ENCODE measurements at places on chromosomes 2 and 18. TPM values are rescaled to one million over a fixed set of nuclear protein-coding genes. Genes with fewer than 3 reads are reported as not detected.

The KIF1A gene
- total RNA-seq: 33.1 TPM

DNA sequence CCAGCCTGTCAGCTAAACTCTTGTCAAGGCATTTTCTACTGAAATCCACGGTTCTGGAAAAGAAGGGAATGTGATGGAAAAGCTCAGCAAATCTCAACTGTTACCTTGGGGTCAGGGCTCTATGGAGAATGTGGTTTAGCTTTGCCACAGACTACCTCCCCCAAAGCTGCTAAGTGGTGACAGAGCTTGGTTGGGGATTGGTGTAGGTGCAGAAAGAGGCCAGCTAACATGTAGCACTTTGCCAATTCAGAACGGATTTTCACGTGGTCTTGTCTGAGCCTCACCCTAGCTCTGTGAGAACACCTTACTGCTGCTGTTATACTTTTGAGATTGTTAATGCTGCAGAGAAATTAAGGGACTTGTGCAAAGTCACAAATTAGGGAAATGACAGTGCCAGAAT, 331.1 kb downstream of the RND3 start:
- no peaks in the 10 kb centered on the region for H3K27me3 ChIP-seq
- no peak overlapping the region for H3K27ac ChIP-seq
- H3K4me1 ChIP-seq: no peaks in the 10 kb centered on the region
- H3K36me3 ChIP-seq: no peaks in the 10 kb centered on the region

DNA sequence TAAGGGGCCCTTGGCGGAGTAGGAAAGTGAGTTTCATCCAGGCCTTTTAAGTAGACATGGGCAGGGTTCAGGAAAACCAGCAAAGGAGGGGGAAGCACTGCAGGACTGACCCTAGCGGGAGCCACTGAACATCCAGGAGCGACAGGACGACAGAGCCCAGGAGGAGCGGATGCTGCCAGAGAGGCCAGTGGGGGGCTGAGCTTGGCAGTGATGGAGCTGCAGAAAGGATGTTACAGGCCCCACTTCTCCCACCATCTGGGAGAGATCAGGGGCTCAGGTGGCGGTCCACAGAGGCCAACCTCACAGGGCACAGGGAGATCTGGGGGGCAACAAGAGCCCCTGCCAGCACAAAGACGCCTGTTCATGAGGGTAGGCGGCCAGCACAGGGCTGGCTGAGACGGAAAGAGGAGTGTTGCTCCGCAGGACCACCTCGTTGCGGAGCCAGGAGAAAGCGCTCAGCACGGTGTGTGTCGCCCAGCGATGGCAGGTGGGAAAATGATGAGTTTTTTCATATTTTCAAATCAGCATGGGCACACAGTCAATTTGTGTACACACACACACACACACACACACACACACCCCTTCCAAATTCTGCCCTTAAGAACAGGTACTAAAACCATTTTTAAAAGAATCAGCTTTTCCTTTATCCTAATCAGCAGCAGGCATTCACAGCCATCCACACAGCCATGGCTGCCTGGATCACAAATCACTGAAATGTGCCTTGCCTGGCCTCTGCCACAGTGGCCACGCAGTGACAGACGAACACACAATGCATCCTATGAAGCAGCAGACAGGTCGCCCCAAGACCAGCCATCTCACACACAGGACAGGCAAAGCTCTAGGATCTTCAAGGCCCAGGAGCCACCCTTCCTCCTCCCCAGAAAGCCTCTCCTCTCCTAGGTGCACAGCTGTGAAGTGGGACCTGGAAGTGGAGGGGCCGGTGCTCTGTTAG, 63.2 kb downstream of the NDUFA10 start:
- no peaks in the 10 kb centered on the region for H3K4me1 ChIP-seq
- no peak overlapping the region for H3K4me3 ChIP-seq
- no peaks in the 10 kb centered on the region for H3K27me3 ChIP-seq
- H3K27ac ChIP-seq: no peak overlapping the region
- H3K36me3 ChIP-seq: no peaks in the 10 kb centered on the region
- DNase-seq: no peak

- H3K4me3 ChIP-seq: no peak overlapping the region
- peaks cover 8% of the 10 kb centered on the region for H3K4me1 ChIP-seq
- DNase-seq: no peak
- no peaks in the 10 kb centered on the region for H3K27me3 ChIP-seq
- H3K36me3 ChIP-seq: no peaks in the 10 kb centered on the region
- no peak overlapping the region for H3K27ac ChIP-seq
Measured at GRCh38 chr18:48771641-48772375, 179.0 kb downstream of the SMAD7 start.

DNA sequence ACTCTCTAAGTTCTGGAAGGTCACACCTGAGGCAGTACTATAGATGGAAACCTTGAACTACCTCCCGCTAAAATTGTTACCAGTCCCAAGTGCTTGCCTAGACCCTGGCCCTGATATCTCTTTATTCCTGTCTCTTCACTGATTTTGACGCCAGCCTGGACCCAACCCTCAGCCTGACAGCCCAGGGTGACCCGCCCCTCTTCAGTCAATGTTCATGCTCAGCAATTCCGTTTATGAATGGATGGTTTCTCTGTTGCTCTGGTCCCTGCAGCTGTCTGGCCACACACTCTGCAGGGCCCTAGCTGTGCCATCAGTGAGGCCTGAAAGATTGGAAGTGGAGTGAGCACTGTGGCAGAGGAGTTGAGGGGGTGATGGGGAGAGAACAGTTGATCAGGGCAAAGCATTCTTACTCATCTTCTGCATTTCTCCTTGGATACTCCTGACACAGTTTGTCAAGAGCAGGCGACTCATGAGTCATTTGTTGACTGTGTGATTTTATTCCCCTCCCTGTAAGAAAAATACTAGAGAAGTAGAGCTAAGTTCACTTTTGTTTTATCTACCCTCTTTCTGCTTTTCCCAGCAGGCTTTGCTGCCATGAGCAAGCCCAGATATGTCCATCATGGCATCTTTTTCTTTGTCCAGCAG, 46.0 kb downstream of the NPAS2 start:
- H3K4me3 ChIP-seq: no peak overlapping the region
- H3K36me3 ChIP-seq: no peaks in the 10 kb centered on the region
- DNase-seq: no peak
- H3K4me1 ChIP-seq: no peaks in the 10 kb centered on the region
- H3K27me3 ChIP-seq: no peaks in the 10 kb centered on the region

GRCh38 chr18:35127201-35127600, 86.0 kb downstream of the MAPRE2 start:
- no peaks in the 10 kb centered on the region for H3K27me3 ChIP-seq
- no peaks in the 10 kb centered on the region for H3K4me1 ChIP-seq
- H3K27ac ChIP-seq: no peak overlapping the region
- H3K36me3 ChIP-seq: no peaks in the 10 kb centered on the region
- no peak for DNase-seq
- no peak overlapping the region for H3K4me3 ChIP-seq

All from Caco-2 (cell line).